Hematopoietic multipotent progenitor cell treated with erythropoietin and hydrocortisone succinate and interleukin-3 and kit ligand, for 17 days (in vitro differentiated cells): ENCODE measurements at places on chromosomes 11 and 22.
A peak's percentile ranks its signal among the peaks of the same experiment; 100 is the strongest.

DNA sequence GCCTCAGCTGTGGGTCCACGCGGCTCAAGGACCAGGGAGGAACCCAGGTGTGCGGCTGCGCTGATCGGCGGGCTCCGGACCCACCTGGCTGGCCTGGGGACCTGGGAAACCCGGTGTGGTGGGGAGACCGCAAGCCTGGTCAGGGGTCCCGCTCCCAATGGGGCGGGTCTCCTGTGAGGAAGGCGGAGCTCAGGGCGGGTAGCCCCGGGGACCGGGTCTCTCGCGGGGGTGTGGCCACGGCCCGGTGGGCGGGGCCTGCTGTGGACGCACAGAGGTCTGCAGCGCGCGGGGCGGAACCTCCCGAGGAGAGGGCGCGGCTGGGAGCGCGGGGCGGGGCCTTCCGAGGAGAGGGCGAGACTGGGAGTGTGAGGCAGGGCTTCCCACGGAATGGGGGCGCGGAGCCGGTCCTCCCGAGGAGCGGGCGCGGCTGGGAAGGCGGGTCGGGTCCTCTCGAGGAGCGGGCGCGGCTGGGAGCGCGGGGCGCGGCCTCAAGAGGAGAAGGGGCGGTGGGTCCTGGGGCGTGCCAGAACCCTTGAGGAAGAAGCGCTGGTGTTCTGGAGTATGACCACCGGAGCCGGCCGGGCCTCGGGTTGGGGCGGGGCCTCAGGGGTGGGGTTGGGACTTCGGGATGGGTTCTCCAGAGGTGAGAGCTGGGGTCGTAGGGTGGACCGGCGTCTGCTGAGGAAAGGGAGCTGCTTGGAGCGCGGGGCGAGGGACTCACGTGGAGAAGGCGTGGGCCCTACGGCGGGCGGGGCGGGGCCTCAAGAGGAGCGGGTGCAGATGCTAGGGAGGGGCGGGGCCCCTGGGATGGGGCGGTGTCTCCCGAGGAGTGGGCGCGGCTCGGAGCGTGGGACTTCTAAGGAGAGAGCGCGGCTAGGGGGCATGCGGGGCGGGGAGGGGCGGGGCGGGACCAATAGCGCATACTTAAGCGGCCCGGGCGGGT, 20.8 kb downstream of the DGCR6L start:
- peak; percentile 64 for DNase-seq

DNA sequence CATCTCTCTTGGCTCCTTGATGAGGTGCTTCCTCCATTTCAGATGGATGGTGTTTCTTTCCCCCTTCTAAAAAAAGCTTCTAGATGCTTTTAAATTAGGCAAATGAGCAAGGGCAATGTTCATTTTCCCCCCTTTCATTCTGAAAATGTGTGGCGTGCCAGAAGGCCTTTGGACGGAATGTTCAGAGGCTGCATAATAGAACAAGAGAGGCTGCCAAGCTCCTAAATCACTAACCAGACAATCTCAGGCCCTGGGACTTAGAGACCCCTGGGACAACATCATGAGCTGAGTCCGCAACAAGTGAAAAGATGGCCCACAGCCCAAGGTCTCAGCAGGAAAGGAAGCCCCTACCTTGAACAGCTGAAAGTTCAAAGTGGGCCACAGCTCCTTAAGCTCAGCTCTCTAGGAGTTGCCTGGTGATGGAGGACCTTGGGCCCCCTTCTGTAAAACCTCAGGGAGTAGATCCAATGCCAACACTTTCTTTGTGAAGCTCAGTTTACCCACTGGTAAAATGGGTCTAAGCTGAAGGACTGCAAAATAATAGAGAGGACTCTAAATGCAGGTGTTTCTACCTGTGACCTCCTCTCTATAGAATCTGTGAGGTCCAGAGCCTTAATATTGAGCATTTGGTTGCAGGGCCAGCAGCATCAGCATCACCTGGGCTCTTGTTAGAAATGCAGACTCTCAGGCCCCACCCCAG, 144.0 kb downstream of the FBXO7 start:
- DNase-seq = no peak

GRCh38 chr11:126926376-126926791, 74.2 kb downstream of the KIRREL3 start:
- DNase-seq = no peak

DNA sequence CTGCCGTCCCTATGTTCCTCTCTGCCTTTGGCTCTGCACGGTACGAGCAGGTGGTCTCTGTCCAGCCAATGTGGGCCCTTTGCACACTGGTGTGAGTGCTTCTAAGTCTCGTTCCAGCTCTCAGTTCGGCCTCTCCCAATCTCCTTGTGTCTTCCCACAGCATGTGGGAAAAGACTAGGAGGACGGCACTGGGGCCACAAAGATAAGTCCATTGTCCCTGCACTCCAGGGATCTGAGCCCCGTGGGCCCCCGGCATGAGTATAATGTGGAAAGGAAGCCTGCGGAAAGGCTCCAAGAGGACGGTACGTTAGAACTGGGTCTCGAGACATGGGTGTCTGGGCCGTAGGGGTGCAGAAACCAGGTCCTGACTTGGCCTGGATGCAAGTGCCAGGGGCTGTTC, 16.4 kb downstream of the MYEOV start:
- DNase-seq = no peak

- no peak for DNase-seq
Observed at GRCh38 chr11:22177186-22177585, 15.7 kb upstream of the ANO5 start.

DNA sequence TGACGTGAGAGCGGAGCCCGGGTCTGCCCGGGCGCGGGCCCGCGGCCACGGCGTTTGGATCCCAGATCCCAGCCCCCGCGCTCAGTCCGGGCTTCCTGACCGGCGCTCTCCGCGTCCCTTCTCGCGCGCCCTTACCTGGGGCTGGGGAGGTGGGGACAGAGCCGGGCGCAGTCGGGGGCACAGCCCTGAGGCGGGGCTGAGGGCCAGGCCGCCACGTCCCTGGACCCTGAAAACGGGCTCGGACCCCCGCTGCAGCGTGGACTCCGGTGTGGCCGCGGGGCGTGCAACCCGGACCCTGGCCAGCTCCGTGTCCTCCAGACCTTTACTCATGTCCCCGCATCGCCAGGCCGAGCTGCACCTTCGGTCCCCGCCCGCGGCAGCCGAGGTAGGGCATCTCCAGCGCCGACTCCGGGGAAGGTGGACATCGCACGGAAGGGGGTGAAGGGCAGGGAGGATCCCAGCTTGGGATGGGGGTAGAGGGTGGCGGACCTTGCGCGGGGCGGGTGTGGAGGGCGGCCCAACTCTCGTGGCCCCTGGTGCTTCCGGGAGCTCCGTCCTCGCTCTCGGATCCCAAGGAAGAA, 9.9 kb upstream of the AIFM3 start:
- no peak for DNase-seq

DNA sequence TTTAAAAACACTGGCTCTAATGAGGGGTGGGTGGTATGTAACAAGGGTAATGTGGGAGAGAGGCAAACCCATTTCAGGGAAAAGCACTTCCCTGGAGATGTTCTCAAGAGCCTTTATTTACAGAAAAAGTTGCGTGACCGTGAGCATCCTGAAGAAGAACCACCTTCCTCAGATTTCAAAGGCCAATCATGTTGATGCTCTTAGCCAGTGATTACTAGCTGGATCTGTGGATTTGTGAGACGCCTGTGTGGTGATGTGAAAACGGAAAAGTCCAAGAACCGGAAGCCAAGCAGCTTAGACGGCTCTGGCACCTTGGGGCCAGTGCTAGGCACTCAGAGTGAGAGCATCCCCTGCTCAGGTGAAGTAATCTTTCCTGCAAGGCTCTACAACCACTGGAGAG, 12.6 kb upstream of the UBASH3B start:
- no peak for DNase-seq

DNA sequence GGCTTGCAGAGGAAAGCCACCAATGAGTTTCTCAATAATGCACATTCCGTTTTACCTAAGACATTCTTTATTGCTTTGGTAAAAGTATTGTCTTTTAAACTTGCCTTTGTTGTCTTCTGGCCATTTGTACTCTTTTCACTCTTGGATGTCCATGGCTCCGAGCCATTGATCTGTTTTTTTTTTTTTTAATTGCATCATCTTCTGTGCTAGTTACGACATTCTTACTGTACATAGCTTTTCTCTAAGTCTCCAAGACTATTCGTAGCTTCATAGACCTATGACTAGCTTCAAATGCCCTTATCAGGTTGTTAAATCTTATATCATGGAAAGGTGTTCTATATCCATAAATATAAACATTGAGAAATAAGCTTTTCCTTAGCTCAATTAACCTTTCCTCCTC, 1522.6 kb downstream of the FAM181B start:
- DNase-seq = no peak

DNA sequence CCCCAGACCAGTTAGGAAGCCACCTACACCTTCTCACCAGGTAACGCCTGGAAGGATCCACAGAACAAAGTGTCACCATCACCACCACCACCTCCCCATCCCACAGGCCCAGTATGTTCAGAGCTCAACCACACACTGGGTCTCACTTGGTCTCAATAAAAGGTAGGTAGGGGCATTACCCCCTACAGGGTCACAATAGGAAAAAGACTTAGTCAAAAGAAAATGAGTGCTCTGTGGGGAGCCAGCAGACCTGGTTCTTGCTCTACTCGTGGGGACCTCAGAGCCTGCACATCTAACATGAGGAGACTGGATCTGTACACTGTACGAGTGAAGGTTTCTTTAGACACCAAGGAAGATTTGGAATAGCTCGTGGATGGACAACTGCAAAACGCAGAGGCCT, 49.3 kb downstream of the HIRA start:
- DNase-seq = no peak

DNA sequence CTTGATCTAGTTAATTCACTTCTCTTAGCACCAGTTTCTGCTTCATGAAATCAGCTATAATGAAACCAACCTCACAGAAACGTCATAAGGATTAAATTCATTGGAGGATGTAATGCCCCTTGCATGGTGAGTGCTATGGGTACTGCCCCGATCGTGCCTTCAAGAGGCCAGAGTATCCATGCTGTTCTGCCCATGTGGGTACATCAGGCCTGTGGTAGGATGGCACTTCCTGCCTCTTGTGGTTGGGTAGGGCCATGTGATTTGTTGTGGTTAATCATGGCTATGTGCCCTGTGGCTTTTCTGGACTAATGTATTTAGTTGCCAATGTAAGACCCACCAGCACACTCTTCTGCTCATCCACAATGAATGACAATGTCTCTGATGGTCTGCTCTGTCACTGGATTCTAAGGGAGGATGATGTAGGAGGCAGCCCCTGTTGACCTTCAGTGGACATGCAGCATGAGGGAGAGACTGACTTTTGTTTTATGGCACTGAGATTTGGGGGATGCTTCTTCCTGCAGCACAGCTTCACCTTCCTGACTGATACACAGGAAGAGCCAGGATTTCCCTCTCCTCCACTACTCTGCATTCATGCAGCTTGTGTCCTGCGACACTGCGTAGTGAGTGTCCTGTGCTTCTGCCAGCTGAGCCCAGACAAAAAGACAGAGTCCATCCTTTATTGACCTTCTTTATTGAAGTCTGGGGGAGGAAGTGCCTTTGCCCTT, 66.2 kb downstream of the DHCR7 start:
- DNase-seq = no peak

- DNase-seq = peak; percentile 24
Observed at GRCh38 chr22:46563381-46564083, 26.1 kb upstream of the CELSR1 start.

- no peak for DNase-seq
Observed at GRCh38 chr11:128532016-128532571, 55.3 kb downstream of the ETS1 start.
